Activated CD4-positive, alpha-beta T cell treated with anti-CD3 and anti-CD28 coated beads for 4 hours (primary cell): ENCODE measurements at places on chromosomes 7 and 10.

- DNase-seq, result no peak
Observed at GRCh38 chr10:36195364-36195763, 553.3 kb upstream of the FZD8 start.

DNA sequence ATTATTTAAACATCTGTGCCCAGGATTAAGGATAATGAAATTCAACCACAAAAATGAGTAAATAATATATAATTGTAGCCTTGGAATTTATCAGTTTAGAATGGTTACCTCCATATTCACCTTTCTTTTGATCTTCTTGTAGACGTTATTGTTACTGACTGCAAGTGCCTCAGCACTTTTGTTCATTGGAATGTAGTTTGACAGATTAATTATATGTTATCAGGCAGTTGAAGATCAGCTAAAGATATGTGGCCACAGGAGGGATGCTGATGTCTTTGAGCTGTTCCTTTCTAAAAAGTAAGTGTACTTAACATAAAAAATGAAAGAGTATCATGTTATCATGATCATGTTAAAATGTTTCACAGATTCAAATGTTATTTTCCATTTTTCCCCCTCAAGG is 5.6 kb downstream of the LRRC72 start:
- DNase-seq, result no peak

DNA sequence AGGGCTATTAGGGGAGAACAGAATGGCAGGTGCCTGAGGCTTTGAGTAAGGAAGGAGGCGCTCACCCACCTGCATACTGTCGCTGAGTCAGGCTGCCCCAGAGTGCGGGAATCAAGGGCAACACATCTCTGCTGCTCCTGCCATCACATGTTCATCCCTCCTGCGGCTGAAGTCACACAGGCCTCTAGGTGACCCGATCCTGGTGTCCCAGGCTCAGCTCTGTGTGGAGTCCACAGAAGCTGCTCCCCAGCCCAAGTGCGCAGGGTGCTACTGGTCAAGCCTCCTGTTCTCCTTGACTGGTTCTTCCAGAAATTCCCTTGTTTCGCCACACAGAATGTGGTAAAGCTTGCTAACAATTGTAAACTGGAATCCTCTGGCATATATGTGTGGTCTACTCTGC is 96.9 kb upstream of the IL6 start:
- DNase-seq, result no peak

DNA sequence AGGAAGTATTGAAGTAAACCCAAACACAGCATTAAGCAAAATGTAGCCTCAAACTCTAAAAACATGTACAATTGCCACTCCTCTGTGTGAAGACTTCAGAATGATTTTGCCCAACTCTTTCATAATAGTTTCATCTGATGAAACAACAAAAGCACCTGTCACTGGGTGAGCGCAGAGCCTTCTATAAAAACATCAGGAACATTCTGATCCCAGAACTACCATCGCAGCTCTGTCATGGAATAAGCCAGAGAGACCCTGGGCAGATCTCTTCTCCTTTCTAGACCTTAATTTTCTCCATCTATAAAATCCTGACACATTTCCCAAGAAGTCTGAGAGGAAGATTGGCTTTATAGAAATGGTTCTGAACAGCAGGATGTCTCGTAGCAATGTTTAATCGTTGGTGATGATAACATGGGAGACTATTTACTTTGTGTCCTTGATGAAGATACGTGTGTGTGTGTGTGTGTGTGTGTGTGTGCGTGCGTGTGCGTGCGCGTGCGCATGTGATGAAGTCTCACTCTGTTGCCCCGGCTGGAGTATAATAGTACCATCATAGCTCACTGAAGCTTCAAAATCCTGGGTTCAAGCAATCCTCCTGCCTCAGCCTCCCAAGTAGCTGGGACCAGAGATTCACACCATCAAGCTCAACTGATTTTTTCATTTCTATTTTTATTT is 198.0 kb downstream of the KIAA1217 start:
- DNase-seq, result no peak

- no peak for DNase-seq
Observed at GRCh38 chr10:91745090-91745831, 53.0 kb upstream of the TNKS2 start.

- DNase-seq, result no peak
Observed at GRCh38 chr7:99244939-99245338, 27.7 kb upstream of the MYH16 start.

DNA sequence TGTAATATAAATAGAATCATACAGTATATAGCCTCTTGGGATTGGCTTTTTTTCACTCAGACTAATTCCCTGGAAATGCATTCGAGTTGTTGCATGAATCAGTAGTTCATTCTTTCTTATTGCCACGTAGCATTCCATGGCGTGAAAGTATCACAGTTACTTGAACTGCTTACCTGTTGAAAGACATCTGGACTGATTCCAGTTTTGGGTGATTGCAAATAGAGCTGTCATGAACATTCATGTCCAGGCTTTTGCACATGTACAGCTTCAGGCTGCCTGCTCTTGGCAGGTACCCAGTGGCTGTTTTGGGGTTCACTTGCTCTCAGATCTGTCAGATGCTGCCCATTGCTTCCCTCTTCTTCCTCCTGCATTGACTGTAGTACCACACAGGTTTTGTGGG is 54.9 kb downstream of the LRGUK start:
- DNase-seq, result no peak

DNA sequence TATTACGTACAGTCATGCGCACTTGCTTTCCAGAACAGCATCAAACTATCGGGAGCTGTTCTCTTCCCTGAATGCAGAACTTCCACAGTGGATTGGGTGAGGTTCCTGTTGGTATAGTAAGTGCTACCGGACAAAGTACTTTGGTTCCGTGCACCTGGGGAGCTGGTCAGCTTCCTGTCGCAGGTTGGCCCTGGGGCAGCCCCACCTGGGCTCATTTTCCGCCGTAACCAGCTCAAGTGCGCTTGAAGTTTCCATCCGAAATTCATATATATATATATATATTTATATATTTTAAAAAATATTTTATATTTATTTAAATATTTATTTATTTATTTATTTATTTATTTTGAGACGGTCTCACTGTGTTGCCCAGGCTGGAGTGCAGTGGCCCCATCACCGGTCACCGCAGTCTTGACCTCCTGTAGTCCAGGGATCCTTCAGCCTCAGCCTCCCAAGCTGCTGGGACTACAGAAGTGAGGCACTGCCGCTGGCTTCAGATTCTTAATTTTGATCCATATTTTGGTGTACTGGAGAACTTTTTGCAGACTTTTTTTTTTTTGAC is 6.5 kb downstream of the SCART1 start:
- DNase-seq, result no peak

- DNase-seq, result no peak
Observed at GRCh38 chr7:8615019-8615418, 181.6 kb downstream of the NXPH1 start.

DNA sequence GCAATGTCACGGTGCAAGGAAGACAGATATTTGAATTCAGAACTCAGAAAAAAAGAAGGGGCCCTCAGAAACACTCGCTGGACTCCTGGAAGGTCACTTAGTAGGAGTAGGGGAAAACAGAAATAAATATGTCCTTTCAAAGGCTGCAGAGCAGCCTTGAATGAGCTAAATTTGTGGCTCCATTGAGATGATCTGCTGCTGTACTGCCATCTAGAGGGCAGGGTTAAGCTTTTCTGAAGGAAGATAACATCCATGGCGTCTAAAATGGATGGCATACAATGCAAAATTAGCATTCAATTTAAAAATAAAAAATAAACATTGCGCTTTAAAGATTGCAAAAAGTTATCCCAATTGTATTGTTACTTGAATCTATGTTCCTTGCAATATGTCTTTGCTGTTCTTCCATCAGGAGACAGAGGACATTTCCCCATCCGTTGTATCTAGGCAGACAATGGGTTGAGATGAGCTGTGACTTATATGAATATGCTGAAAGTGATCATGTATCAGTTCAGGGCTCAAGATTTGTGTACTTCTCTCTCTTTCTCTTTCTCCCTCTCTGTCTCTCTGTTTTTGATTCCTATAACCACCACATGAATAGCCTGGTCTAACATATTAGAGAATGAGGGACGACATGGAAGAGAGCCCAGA is 642.2 kb downstream of the SH2D4B start:
- no peak for DNase-seq

DNA sequence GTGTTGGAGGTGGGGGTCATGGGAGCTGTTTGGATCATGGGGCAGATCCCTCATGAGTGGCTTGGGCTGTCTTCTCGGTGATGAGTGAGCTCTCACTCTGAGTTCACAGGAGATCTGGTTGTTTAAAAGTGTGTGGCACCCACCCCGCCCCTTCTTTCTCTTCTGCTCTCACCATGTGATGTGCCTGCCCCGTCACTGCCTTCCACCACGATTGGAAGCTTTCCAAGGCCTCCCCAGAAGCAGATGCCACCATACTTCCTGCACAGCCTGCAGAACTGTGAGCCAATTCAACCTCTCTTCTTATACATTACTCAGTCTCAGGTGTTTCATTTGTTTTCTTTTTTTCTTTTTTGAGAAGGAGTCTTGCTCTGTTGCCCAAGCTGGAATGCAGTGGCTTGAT is 170.0 kb downstream of the PTPN20 start:
- no peak for DNase-seq

- DNase-seq, result no peak
Observed at GRCh38 chr7:87370660-87371180, 25.3 kb downstream of the CROT start.

DNA sequence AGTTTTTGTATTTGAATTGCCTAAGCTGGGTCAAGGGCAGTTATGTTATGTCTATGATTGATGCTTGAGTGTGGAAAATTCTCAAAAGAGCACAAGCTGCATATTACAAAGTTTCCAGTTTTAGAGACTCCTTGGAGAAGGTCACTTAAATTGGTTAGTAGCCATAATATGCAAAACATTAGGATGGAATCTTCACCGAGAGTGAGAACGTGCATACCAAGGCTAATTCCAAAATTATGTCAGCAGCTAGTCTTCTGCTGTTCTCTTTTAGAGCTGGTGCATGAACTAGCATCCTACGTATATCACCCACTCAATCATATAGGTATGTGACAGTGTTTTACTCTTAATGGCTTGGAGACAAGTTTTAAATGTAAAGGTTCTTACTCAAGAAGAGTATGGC is 49.2 kb downstream of the MKX start:
- DNase-seq, result no peak

DNA sequence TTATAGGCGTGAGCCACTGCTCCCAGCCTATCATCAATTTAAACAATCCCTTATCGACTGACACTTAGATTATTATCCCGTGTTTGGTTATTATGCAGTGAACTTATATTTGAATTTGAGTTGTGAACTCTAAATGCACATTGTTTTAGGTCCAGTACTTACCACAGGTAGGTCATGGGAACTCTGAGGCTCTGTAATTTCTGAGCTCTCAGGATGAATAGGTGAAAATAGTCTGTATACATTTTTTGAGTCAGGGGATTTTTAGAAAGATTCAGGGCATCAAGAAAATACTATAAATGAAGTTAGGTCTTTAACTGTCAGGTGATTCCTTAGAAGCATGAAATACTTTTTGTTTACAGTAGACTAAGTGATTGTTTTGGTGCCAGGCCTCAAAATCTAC is 8.8 kb downstream of the CCDC136 start:
- DNase-seq, result no peak
